ENCODE measurements at places on chromosomes 7 and 10. TPM values are rescaled to one million over a fixed set of nuclear protein-coding genes. Genes with fewer than 3 reads are reported as not detected.

The DNAH11 gene
- polyA plus RNA-seq = not detected

The ERCC6 gene
- polyA plus RNA-seq = 4.2 TPM

The TIAL1 gene
- 47.2 TPM for polyA plus RNA-seq

The SEMA3D gene
- polyA plus RNA-seq = 0.22 TPM

The EPHA1 gene
- 0.42 TPM for polyA plus RNA-seq

The AUTS2 gene
- 59.9 TPM for polyA plus RNA-seq

The PRKCQ gene
- polyA plus RNA-seq = 5.1 TPM

The TMEM229A gene
- 1.9 TPM for polyA plus RNA-seq

The DUSP5 gene
- polyA plus RNA-seq = 2.8 TPM

The GNGT1 gene
- not detected for polyA plus RNA-seq

The HOXA1 gene
- not detected for polyA plus RNA-seq

The TWIST1 gene
- polyA plus RNA-seq = 0.19 TPM

The HERC4 gene
- 4.6 TPM for polyA plus RNA-seq

The ANKRD1 gene
- not detected for polyA plus RNA-seq

The BUB3 gene
- polyA plus RNA-seq = 230 TPM

The GPR85 gene
- polyA plus RNA-seq = 6.7 TPM

The PKD2L1 gene
- polyA plus RNA-seq = 1.3 TPM

The DPYSL4 gene
- polyA plus RNA-seq = 116 TPM

The NPY4R2 gene
- not detected for polyA plus RNA-seq

The ATE1 gene
- 11.4 TPM for polyA plus RNA-seq

The HSPA12A gene
- polyA plus RNA-seq = 11.6 TPM

The FAM204A gene
- polyA plus RNA-seq = 23.6 TPM

The LBX1 gene
- not detected for polyA plus RNA-seq

The GPR37 gene
- polyA plus RNA-seq = 63.7 TPM

The PDLIM1 gene
- polyA plus RNA-seq = 112 TPM

The FEZF1 gene
- 0.15 TPM for polyA plus RNA-seq

The PNPLA8 gene
- 11.8 TPM for polyA plus RNA-seq

The CAMK2B gene
- polyA plus RNA-seq = 88.4 TPM

The IFIT1B gene
- polyA plus RNA-seq = not detected

The HYAL4 gene
- polyA plus RNA-seq = not detected

The DPCD gene
- 38.6 TPM for polyA plus RNA-seq

The IL6 gene
- 1.6 TPM for polyA plus RNA-seq

The CALHM3 gene
- polyA plus RNA-seq = not detected

The EVX1 gene
- polyA plus RNA-seq = 0.27 TPM

The OR13A1 gene
- polyA plus RNA-seq = not detected

The MTG1 gene
- 31.3 TPM for polyA plus RNA-seq

The INHBA gene
- 0.17 TPM for polyA plus RNA-seq

The SCRN1 gene
- 142 TPM for polyA plus RNA-seq

The STAG3 gene
- polyA plus RNA-seq = 8.9 TPM

The C1QL3 gene
- polyA plus RNA-seq = 34.3 TPM

The GHRHR gene
- polyA plus RNA-seq = 1.6 TPM

The LANCL2 gene
- polyA plus RNA-seq = 37.2 TPM

The PHKG1 gene
- 3.8 TPM for polyA plus RNA-seq

The TUBAL3 gene
- polyA plus RNA-seq = 0.24 TPM

The LRRC18 gene
- not detected for polyA plus RNA-seq

The SUN3 gene
- not detected for polyA plus RNA-seq
